ENCODE measurements at places on chromosomes 12 and 14.

GRCh38 chr12:107388263-107388662, 294.9 kb upstream of the CRY1 start:
- no peak for DNase-seq

- no peak for DNase-seq
Observed at GRCh38 chr14:94043111-94043755, 17.1 kb downstream of the OTUB2 start.

DNA sequence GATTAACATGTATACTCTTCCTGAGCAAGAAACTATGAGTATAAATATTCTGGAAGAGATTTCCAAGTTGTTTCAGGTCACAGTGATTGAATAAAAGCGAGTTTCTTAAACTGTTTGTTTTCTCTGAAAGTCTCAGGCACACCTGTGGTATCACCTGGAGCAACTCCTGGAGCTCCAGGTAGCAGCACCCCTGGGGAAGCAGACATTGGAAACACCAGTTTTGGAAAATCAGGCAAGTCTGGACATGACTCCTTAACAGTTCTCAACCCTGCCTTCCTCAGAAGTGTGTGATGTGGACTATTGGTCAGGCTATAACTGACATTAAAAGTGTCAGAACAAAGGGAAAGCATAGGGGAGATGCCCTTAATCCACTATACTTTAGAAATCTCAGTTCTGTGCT, 217.6 kb upstream of the CNTN1 start:
- no peak for DNase-seq

DNA sequence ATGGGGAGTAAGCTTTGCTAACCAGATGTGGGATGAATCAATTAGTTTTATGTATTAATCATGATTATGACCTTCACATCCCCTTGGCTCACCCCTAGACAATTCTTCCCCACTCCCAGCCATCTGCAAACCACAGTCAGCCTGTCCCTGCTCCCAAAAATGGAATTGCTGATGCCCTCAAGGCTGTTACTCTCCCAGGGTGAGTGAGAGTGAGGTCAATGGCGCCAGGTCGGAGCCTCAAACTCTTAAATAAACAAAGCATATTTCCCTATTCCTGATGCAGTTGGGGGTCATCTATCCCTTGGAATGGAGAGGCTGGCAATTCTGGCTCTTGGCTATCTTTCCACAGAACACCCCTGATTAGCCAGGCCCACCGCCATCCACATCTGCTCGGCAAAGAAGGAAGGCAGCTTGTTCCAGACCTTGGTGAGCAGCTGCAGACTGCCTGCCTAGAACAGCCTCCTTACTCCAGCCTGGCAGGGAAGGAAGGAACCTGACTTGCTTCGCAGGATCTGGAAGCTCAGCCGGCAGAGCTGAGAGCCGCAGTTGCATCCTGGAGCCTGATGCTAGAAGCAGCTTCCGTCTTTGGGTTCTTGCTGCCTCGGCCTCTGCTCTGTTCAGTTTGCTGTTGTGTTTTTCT, 57.0 kb downstream of the SMUG1 start:
- DNase-seq = no peak

- DNase-seq = peak; percentile 52
Observed at GRCh38 chr12:121581686-121582429, 1.0 kb upstream of the KDM2B start.

DNA sequence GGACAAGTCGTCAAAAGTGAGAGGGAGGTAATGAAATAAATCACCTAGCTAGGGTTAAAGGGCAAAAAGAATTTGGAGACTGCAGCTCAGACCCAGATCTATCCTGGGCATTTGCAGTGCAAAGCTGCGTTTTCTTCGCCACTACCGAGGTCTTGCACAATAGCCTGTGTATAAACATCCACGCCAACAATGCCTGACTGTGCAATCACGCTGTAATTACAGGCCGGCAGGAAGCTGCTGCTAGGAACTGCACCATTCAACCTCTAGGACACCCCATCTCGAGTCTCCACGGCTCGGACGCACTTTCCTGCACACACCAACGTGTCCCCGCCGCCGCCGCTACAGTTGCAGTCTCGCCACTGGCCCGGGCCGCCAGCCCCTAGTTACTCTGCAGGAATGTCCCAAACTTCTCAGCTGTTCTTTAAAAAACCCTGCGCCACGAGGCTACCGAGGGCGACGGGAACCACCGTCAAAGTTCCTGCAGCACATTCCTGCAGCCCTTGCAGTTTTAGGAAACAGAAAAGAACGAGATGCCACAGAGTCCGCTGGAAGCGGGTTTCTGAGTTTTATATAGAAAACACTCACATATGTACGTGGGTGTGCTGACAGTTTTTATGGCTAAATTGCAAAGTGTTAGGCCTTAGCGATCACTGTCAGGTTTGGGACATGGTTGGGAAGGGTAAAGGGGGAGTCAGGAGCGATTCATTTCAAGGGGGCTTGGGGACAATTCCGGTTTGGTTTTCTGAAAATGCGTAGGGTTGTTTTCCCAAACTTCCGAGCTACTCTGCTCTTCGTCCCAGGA, 65.6 kb upstream of the PTGR2 start:
- peak; percentile 63 for DNase-seq

GRCh38 chr12:67910360-67911274, 78.6 kb upstream of the IFNG-AS1 start:
- no peak for DNase-seq

DNA sequence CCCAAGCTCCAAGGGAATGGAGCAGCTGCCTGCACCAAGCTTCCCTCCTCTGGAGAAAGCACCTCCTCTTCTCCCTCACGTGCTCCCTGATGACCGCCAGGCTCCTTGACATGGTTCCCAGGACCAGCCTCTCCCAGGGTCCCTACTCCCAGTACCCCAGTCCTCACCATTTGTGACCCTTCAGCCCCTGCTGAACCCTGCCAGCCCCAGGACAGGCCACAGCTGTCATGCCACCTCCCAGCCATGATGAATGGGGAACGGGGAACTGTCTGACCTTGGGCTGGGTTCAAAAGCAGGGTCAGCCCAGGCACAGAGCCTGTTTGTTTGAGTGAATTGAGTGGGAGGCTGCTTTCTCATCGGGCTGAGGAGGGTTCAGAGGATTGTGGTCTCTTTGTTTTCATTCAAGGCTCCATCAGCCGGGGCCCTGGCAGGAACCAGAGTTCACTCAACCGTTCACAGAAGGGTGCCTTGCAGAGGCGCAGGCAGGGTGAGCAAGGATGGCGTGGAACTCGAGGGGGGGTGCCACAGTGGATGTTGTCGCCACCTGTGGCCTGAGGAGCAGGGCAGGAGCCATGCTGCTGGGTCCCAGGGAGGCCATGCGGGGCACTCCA, 344.5 kb upstream of the SFSWAP start:
- DNase-seq = no peak

- DNase-seq = no peak
Observed at GRCh38 chr12:94271351-94271750, 123.0 kb downstream of the PLXNC1 start.

GRCh38 chr14:61298824-61299223, 17.7 kb upstream of the TMEM30B start:
- DNase-seq = no peak

GRCh38 chr14:67971627-67972625, 152.3 kb downstream of the RAD51B start:
- DNase-seq = no peak

DNA sequence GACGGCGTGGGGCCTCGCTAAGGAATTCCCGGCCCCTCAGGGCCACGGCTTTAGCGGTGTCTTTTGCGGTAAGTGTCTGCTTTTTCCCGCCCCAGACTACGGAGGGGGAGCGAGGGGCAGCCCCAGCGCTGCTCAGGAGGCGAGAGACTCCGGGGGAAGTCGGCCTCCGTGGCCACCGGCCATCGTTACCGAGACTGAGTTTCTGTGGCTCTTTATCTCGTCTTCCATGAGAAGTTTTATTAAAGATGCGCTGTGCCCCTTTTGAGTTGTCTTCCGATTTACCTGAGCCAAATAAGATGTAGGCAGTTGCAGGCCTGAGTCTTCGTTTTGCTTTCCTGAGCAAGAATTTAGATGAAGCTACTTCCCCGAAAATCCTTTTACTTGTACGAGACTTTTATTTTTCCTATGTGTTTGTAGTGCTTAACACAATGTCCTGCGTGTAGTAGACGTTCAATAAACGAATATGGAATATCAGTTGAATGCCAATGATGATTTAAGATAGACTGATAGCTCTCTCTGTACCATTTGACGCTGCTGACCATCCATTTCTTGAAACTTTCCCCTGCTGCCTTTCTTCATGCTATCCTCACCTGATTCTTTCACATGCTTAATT, 462 bp downstream of the SRP54 start:
- DNase-seq = no peak

DNA sequence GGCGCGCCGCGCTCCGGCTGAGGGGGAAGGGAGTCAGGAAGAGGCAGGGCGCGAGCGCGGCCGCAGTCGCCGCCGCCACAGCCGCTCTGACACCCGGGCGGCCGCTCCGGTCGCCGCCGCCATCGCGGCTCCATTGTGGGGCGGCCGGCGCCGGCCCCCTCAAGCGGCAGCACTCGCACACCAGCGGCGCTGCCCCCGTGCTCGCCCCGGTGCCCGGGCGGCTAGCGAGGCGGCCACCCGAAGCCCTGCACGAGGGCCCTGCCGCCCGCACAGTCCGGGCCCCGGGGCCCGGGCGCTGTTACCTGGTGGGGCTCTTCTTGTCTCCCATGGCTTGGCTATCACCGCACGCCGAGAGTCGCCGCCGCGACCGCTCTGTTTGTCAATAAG, 202 bp downstream of the YAF2 start:
- no peak for DNase-seq

- no peak for DNase-seq
Observed at GRCh38 chr14:22656945-22657731, 13.0 kb upstream of the OR6J1 start.

DNA sequence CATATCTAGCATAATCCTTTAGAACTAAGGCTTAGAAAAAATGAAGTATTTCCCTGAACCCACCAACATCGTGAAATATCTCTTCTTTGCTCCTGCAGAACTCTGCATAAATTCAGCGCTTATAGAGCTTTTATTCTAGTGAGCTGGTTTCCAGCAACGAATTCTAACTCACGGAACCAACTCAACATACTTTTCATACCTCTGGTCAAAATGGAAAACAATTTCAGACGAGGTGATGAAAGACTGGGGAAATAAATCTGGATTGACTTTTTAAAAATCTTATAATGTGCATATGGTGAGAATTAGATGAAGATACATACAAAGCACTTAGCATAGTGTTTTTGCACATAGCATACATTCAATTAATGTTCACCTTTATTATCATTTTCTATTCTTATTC, 62.6 kb upstream of the BBS10 start:
- no peak for DNase-seq

DNA sequence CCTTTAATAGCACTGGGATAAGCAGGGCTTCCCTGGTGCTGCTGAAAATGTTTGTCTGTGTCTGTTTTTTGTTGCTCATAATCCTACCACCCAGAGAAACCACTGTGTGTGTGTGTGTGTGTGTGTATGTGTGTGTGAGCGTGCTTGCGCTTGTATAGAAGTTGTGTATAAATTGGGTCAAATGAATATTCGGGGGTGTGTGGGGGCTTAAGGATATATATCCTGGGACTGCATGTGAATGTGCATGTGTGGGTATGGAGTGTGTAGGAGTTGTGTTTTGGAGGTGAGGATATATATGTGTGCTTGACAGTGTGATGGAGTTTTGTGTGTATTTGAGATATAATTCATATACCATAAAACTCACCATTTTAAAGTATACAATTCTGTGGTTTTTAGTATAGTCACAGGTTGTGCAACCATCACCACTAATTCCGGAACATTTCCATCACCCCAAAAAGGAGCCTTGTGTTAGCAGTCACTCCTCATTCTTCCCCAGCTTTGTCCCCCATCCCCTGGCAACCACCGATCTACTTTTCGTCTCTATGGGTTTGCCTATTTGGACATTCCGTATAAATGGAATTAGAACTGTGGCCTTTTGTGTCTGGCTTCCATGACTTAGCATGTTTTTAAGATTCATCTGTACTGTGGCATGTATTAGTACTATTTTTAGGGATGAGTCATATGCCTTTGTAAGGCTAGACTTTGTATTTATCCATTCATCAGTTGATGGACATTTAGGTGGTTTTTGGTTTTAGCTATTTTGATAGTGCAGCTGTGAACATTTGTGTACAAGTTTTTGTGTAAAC, 25.6 kb downstream of the TCTN1 start:
- DNase-seq = peak; percentile 62

DNA sequence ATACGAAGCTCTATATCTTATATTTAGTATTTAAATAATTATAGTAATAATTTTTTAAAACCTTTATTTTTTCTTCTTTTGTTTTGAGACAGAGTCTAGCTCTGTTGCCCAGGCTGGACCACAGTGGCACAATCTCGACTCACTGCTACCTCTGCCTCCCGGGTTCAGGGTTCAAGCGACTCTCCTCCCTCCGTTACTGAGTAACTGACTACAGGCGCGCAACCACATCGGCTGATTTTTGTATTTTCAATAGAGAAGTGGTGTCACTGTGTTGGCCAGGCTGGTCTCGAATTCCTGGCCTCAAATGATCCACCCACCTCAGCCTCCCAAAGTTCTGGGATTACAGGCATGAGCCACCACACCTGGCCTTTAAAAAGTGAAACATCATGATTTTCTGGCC, 13.0 kb upstream of the WNK1 start:
- no peak for DNase-seq

DNA sequence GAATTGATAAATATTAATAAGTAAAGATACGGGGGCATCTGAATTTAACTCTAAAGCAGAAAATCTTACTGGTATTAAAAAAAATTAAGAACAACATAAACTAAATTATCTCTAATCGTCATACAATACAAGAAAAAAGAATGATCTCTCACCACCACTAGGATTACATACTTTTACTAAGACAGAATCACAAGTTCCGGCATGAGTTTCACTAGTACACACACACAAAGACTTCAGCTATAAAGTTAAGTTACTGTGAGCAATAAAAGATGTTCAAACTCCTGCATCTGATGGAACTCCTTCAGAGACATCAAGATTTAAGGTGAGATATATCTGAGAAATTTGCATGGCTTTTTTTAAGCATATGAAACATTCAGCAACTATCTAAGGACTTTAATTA, 21.9 kb downstream of the CEP128 start:
- DNase-seq = no peak

GRCh38 chr12:6195665-6196535, 4.3 kb upstream of the CD9 start:
- peak; percentile 86 for DNase-seq

GRCh38 chr12:45336331-45336730, 120.4 kb downstream of the ANO6 start:
- DNase-seq = no peak

- DNase-seq = no peak
Observed at GRCh38 chr12:100871195-100871734, 76.7 kb downstream of the ANO4 start.

- no peak for DNase-seq
Observed at GRCh38 chr12:93824514-93825500, 147.6 kb downstream of the CRADD start.

- DNase-seq = no peak
Observed at GRCh38 chr12:50196537-50196936, 29.4 kb upstream of the CERS5 start.

- DNase-seq = no peak
Observed at GRCh38 chr14:92945959-92946846, 23.3 kb downstream of the CHGA start.

- DNase-seq = no peak
Observed at GRCh38 chr12:38633511-38633910, 271.9 kb downstream of the CPNE8 start.

DNA sequence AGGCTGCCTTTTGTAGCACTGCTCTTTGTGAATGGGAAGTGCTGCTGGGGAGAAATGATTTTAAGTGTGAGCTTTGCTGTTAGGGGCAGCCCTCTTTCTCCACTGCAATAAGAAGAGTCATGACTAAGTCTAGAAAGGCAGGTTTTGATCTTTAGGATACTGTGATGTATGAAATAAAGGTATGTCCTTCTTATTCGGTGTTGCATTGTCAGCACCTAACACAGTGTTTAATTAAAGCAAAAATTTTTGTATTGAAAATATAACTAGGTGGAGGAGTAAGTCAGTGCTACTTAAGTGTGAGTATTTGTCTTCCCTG, 81.5 kb downstream of the ETV6 start:
- no peak for DNase-seq
